ENCODE measurements at places on chromosomes 7 and 10. TPM values are rescaled to one million over a fixed set of nuclear protein-coding genes. Genes with fewer than 3 reads are reported as not detected.

- DNase-seq: peak; percentile 21
Measured at GRCh38 chr10:131946880-131947279, 34.8 kb downstream of the BNIP3 start.

DNA sequence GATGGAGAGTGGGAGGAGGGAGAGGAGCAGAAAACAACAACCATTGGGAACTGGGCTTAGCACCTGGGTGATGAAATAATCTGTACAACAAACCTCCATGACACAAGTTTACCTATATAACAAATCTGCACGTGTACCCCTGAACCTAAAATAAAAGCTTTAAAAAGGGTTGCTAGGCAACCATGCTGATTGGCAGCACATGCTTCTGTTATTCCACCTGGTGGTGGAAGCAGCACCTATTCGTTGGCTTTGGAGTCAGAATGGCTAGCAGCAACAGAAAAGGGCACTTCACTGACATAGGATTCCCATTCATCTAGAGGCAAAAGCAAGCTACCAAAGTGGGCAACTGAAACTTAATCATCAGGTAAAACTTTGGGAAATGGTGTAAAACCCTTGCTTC, 57.1 kb downstream of the RELN start:
- DNase-seq: no peak

DNA sequence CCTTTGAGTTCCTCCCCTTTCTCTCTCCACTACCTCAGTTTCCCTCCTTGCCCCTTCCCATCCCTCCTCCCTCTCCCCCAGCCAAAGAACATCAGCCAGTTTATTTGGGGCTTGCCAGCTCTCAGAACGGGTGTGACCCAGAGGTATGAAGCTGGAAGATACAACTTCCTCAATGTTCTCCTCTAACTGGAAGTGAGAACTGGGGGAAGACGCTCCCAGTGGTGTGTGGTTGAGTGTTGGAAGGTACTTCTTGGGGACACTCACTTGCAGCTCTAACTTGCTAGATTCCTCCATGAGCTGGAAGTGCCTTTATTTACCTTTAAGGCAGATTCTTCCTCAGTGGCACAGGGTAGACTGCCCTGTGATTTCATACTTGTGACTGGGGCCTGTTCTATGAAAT, 110.5 kb upstream of the HABP2 start:
- no peak for DNase-seq

GRCh38 chr7:155930527-155930926, 118.3 kb upstream of the SHH start:
- no peak for DNase-seq

DNA sequence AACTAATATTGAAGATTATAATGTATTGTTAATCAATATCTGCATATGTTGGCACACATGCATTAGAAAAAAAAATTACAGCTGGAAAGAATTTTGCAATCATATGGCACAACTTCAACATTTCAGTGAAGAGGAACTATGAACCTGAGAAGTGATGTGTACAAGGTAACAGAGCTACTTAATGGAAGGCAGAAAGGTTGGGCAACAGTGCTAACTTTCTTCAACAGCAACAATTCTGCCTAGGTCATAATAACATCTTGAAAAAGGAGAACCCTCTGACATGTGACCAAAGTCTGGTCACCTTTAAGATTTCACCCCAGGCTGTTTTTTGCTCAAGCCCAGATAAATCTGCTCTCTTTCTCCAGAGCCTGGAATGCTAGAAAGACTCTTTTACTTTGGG, 47.9 kb upstream of the SKAP2 start:
- no peak for DNase-seq

DNA sequence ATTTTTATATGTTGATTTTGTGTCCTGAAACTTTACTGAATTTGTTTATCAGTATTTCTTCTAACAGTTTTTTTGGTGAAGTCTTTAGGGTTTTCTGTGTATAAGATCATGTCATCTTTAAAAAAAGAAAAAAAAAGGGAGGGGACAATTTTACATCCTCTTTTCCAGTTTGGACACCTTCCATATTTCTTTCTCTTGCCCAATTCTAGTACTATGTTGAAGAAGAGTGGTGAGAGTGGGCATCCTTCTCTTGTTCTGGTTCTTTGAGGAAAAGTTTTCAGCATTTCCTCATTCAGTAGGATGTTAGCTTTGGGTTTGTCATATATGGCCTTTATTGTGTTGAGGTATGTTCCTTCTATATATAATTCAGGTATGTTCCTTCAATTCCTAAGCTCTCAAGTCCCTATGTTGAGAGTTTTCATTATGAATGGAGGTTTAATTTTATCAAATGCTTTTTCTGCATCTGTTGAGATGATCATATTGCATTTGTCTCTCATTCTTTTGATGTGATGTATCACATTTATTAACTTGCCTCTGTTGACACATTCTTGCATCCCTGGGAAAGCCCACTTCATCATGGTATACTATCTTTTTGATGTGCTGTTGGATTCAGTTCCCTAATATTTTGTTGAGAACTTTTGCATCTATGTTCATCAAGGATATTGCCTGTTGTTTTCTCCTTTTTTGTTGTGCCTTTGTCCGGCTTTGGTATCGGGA, 12.1 kb downstream of the TAS2R40 start:
- DNase-seq: no peak

Gene MYH16
- total RNA-seq: not detected

- DNase-seq: no peak
Measured at GRCh38 chr10:85532773-85533172, 833.8 kb downstream of the GRID1 start.

DNA sequence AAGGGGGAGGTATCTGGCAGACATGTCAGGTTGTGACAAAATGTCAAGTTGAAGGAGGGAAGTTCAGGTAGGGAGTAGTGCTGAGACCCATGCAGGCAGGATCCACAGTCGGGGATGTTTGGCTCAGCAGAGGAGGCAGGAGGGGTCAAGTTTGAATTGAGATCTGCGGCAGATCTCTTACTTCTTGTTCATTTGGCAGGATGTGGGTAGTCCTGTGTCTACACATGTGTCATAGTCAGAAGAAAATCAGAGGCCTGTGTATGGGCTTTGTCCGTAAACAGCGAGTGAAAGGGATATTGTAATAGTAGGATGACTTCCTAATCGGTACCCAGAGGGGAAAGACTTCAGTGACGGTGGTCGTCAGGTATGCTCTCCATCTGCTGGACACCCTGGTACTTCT, 203.8 kb upstream of the MTPN start:
- no peak for DNase-seq

Gene ADAMTS14
- 0.15 TPM for total RNA-seq

Gene CPA2
- total RNA-seq: 1.9 TPM

DNA sequence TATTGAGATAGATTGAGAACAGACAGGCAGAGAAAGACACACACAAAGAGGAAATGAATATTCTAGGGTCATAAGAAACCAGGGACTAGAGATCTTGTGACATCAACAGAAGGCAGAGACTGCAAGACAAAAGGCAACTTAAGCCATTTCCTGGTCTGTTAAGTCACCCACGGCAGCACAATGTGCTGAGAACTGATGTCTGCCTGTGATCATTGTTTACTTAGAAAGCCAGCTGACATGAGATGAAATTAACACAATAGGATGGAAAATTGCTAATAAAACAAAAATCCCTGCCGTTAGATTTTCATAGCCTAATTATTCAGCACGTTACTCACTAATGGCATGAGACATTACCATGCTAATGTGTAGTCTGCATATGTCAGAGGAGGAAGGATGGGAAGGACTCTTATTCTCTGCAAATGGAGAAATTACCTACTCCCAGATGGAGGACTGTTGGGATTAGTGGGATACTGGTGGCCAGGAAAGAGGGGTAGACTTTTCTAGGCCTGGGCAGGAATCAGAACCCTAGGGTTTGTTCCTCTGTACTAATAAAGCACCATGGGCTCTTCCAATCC, 191.3 kb upstream of the PODXL start:
- DNase-seq: no peak

DNA sequence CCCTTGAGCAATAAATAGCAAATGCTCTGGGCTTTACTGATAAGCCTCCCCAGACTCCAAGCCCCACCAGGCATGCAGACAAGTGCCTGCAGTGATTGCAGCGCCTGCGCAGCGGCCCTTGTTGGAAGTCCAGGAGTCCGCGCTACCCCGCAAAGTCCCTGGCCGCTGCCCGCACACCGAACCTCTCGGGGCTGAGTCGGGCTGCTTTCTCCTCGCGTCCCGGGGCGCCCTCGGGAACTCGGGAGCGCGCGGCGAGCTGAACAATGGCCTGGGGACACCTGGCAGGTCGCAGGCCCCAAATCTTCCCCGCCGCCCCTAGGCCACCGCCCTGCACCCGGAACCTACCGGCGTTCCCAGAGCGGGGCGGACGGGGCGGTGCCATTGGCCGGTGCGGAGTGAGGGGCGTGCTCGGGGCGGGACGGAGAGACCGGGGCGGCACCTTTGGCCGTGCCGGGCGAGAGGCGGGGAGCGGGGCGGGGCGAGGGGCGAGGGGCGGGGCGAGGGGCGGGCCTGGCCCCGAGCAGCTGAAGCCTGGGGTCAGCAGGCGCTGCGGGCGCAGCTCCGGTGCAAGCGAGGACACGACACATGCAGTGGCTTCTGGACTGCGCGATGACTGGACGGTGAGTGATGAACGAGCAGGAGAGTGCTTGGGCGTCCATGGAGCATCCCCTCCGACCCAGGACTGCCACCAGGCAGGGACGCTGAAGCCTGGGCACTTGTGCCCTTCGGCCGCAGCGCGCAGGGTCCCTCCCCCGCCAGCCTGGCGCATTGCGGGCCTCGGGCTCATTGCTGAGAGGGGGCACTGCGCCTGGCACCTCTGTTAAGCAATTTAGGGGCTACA, at the start of gene RASSF4:
TSS of gene RASSF4 (plus strand) at position 556 of the 841 bp plus-strand sequence. CDS start 10,401 bp downstream, outside the sequence.
- peak; percentile 97 for DNase-seq

DNA sequence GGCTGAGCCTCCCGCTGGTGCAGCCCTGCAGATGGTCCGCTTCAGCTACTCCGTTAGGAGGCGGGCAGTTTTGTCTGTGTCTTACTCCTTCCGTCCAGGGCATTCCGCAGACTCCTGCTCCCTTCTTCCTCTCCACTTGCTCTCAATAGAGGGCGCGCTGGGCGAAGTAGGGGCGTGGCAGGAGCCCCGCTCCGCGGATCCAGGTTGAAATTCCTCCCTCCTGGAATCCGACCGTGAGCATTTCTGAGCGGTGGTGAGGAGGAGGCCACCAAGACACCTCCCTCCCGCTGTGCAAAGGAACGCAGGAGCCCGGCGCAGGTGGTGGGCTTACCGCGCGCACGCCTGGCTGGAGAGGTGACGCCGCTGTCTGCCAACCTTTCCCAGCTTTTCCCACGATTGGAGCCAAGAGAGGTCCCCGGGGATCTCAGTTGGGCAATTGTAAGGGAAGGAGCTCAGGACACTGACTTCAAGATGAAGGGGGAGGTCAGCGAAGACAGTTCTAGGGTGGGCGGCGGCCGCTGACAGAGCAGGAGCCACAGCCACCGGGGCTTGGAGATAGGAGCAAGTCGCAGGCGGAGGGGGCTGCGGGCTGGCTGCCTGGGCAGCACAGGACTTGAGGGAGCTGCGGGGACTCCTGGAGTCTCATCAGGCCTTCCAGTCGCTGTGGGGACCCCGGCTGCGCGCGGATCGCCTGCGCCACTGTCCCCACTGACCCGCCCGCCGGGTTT, 1011.3 kb downstream of the XPNPEP1 start:
- DNase-seq: peak; percentile 50

DNA sequence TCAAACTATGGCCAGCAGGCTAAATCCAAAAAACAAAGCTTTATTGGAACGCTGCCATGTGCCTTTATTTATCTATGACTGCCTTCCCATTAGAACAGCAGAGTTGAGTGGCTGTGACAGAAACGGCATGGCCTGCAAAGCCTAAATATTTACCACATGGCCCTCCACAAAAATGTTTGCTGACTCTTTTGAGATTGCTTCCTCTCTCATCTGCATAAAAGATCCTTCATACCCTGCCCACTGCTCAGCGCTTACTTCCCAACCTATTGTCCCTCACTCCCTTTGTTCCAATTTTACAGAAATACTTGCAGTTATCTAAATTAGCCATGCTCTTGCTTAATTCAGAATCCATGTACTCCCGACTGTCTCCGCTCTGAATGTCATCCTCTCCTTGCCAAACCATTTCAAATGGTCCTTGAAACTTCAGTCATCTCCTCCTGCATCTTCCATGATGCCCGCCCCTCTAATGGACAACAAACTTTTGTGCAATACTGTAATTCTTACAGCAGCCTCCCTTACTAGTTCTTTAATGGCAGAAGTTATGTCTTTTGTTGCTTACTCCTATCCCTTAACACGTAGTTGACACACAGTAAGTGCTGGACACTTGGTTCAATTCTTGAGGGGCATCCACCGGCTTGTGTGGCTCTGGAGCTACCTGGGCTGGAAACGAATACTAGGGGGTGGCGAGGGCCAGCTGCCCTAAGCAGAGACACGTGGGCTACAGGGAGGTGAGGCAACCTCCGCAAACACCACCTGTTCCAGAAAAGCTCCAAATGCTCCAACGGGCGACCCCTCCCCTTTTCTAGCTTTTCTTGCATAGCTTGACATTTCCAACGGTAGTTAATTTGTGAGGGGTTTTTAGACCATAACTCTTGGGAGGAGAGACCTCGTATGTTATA, 832 bp downstream of the XRCC2 start:
- no peak for DNase-seq

DNA sequence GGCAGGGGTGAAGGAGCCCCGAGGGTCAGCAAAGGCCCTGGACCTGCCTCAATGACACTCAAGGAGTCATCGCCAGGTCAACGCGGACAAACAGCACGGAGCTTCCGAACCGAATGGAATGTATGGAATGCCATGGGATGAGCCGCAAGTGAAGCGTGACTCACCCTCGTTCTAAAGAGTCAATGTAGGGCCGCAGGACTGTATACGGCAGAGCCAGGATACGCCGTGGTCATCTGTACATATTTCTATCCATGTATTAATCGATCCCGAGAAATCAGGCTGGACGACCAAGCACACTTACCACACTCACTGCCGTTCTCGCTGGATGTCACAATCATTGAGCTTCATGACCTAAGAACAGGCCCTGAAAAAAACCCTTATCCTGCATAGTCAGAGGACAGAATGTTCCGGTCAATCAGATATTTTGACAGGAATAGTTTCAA, 4.3 kb downstream of the SNX8 start:
- DNase-seq: no peak

- no peak for DNase-seq
Measured at GRCh38 chr10:78925800-78926319, 142.9 kb upstream of the ZMIZ1 start.

DNA sequence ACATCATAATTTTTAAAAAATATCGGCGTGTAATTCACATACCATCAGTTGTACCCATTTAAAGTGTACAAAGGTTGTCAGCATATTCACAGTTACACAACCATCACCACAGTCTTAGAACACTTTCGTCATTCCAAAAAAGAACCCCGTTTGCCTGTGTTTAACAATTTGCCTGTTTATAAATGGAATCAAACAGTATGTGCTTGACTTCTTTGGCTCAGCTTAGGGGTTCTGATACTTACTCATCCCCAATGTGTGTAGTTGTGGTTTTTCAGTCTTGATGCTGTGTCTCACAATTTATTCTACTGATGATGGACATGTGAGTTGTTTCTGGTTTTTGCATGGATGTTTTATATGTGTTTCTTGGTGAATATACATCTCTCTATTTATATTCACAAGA, 50.0 kb downstream of the PRPF18 start:
- no peak for DNase-seq

Gene SEMA3A
- total RNA-seq: 0.58 TPM

Gene SCIN
- 0.30 TPM for total RNA-seq

Data from left lobe of liver (tissue), 2 donors.